Activated naive CD4-positive, alpha-beta T cell treated with anti-CD3 and anti-CD28 coated beads, Interleukin-2, amount 50 U/mL, for 72 hours (primary cell): ENCODE measurements at places on chromosomes 3 and 15. TPM values are rescaled to one million over a fixed set of nuclear protein-coding genes. Genes with fewer than 3 reads are reported as not detected.

Gene DGKG
- total RNA-seq = 5.5 TPM

Gene DET1
- total RNA-seq = 4.0 TPM

Gene CHRNA5
- 5.7 TPM for total RNA-seq

Gene ALDH1A2
- total RNA-seq = not detected

Gene TNFSF10
- 99.9 TPM for total RNA-seq

Gene MKRN3
- total RNA-seq = 0.46 TPM

Gene ACKR4
- 1.2 TPM for total RNA-seq

Gene GPR62
- total RNA-seq = not detected

Gene SAMMSON
- not detected for total RNA-seq

Gene TERC
- total RNA-seq = 10.2 TPM

Gene GPR15
- total RNA-seq = 0.91 TPM

Gene PDCD7
- total RNA-seq = 34.2 TPM

Gene RETNLB
- total RNA-seq = not detected

Gene PIK3CB
- 21.7 TPM for total RNA-seq

Gene MITF
- 0.23 TPM for total RNA-seq

Gene GOLGA8N
- 8.6 TPM for total RNA-seq

Gene NAA50
- total RNA-seq = 101 TPM

Gene CCR4
- total RNA-seq = 19.0 TPM

Gene EPHB3
- 0.19 TPM for total RNA-seq
